ENCODE measurements at places on chromosomes 2 and 18.

- no peak for DNase-seq
Observed at GRCh38 chr2:234345921-234346320, 151.0 kb downstream of the ARL4C start.

- peak; percentile 69 for DNase-seq
Observed at GRCh38 chr2:102826904-102827303, 65.1 kb downstream of the TMEM182 start.

DNA sequence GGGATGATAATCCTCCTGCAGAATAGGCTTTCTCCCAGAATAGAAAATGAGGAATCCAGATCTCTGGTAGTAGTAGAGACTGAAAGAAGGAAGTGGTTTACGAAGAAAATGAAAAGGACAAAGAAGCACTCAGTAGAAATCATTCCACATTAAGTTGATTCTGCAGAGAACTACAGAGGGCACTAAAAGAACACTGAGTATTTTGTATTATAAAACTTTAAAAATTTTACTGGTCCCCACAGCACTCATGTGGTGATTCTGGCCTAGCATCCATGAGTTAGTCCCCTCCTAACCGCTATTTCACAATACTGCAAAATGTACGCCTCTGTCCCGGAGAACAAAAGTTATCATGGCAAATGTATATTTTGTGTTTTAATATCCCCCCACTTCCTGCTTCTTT is 42.9 kb upstream of the SLC35F5 start:
- no peak for DNase-seq

- DNase-seq = no peak
Observed at GRCh38 chr2:207352978-207353671, 176.6 kb upstream of the CREB1 start.

- DNase-seq = no peak
Observed at GRCh38 chr2:160389875-160390274, 103.7 kb downstream of the RBMS1 start.

GRCh38 chr18:54983041-54983686 is 23.9 kb upstream of the CCDC68 start:
- peak; percentile 15 for DNase-seq

GRCh38 chr2:108364676-108365297 is 13.0 kb upstream of the SULT1C4 start:
- no peak for DNase-seq

GRCh38 chr2:187435756-187436155 is 12.3 kb downstream of the CALCRL start:
- DNase-seq = no peak

DNA sequence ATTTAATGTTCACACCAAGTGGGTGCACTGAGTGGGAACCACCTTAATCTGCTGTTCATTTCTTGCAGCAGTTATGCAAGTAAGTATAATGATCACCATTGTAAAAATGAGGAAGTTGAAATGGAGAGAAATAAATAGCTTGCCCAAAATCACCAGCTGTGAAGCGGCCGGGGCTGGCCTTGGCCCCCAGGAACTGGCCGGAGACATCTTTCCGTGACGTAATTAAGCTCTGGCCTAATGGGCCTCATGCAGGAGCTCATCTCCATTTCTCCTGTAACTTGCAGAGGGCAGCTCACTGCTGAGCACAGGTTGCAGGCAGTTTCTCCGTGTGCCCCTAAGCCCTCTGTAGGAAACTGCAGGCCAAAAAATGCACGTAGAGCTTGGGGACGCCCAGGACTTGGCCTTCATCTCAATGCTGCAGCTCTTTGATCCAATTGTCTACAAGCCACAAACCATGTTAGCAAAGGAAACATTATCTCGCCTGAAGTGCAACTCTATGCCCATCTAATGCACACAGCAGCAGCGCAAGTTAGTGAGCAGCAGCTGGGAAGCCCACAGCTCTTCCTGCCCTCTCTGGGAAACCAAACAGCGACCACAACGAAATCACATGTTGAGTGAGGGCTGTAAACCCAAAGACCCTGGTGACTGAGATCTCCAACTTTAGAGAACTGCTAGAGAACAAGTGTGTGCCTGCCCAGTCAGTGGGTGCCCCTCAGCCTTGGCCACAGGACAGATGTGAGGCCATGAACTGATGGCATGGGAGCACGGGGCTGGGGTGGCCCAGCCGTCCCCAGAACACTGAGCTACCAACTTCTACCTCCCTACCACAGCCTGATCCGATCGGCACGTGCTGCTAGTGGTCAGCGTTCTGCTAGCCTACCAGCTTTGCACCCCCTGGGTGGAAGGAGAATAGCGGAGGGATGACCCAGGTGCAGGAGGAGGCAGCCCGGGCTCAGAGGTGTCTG is 28.8 kb downstream of the APCDD1 start:
- no peak for DNase-seq

GRCh38 chr2:200905618-200906296 is 16.6 kb downstream of the NIF3L1 start:
- DNase-seq = peak; percentile 53

DNA sequence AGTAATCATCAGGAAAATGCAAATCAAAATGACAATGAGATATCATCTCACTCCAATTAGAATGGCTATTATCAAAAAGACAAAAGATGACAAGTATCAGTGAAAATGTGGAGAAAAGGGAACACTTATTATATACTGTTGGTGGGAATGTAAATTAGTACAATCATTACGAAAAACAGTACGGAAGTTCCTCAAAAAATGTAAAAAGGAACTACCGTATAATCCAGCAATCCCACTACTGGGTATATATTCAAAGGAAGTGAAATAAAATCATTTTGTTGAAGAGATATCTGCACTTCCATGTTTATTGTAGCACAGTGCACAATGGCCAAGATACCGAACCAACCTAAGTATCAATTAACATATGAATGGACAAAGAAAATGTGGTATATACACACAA is 52.4 kb upstream of the TEX51 start:
- DNase-seq = no peak

- DNase-seq = no peak
Observed at GRCh38 chr18:62729487-62730386, 14.4 kb downstream of the PHLPP1 start.

- no peak for DNase-seq
Observed at GRCh38 chr2:85831735-85832134, 57.1 kb downstream of the ST3GAL5 start.

GRCh38 chr2:7744827-7745226 is 827.6 kb downstream of the RNF144A start:
- DNase-seq = no peak

GRCh38 chr2:237861875-237862527 is 2.6 kb downstream of the RAMP1 start:
- no peak for DNase-seq

DNA sequence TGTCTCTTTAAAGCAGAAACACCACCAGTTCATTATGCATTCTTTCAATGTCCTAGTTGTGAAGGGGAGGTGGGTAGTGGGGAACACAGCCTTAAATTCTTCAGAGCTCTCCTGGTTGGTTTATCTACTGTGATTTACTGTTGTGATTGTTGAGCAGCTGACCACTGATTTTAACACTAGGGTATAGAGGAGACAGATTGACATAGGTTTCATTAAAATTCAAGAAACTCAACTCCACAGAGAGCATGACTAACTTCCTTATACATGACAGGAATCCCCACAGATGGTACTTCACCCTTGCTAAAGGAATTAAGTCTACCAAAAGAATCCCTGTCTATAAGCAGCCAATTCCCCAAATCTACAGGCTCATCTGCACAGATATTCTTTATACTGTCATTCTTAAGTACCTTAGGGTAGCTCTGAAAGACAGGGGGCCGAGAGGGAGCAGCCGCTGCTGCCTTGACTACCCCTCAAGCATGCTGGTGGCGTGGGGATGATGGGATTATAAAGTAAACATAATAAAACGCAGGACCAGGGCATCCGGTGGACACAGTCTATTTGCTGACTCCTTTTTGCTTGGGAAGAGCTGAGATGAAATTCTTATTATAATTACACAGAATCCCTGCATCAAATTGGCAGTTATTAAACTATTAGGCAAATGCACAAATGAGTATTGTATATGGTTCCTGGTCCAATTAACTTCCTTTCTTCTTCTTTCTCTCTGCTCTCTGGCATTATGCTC is 1377.6 kb upstream of the PIK3C3 start:
- no peak for DNase-seq

DNA sequence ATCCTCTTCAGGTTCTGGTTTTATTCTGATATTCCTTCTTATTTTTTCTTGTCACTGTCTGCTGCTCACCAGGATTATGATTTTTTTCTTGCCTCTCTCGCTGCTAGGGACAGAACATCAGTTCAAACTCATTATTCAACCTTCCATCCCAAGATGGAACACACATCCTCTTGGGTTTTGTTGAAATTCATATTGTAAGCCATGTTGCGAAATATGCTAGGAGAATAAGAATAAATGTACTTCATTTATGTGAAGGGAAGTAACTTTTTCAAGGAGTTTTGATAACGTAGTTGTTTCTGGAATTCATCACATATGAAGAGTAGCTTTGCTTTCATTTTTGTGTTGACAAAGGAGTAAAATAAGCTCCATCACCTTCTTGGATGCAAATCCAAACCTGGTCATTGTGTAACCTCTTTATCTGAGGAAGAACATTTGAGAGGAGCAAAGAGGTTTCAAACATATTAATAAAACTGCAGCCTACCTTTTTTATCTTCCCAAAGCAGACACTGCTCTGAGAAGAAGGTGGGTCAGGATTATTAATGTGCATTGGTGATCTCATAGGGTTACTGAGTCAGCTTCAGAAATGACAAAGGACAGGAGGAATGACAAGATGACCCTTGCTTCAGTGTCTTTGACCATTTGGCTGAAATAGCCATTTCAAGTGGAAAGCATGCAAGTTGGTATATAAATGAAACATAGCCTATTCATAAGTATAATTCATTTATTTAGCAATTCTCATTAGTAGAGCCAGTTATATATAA is 280.0 kb downstream of the GULP1 start:
- DNase-seq = no peak

GRCh38 chr2:73252238-73253027 is 18.3 kb downstream of the CCT7 start:
- DNase-seq = no peak

DNA sequence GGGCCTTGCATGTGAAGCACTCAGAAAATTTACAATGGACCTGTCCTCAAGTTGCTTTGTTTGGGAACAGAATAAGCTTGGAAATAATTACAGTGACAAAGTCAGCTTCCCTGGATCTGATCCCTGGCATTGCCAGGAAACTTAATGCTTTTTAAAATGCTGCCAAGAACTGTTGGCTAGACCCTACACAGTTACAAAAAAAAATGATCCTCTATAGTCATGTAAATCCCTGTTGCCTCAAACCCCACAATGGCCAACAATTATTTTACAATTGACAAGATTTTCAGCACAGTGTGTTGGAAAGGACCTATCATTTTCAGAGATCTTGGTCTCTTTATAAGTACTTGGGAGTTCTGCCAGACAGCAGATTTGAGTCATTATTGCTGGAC is 470.4 kb upstream of the ACVR2A start:
- peak; percentile 83 for DNase-seq

DNA sequence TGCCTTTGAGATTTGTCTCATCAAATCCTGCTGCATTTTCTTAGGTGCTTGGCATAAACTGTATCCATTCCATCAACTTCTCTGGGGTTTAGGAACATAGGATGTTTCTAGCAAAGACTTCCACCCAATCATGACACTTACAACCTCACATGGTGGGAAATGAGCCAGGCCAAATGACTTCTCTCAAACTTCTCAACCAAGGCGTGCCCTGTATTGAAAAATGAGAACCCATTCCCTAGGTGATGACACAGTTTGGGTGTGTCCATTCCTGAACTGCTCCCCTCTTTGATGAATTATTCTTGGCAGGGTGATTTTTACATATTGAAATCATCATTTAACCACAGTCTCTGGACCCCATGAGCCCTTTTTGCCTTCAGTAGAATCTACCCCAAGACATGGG is 161.1 kb downstream of the EN1 start:
- DNase-seq = no peak

- DNase-seq = no peak
Observed at GRCh38 chr2:190261851-190262250, 57.8 kb downstream of the HIBCH start.

GRCh38 chr18:67411116-67411515 is 105.4 kb downstream of the DSEL start:
- DNase-seq = no peak

- no peak for DNase-seq
Observed at GRCh38 chr2:28695245-28695647, 56.4 kb upstream of the PPP1CB start.

DNA sequence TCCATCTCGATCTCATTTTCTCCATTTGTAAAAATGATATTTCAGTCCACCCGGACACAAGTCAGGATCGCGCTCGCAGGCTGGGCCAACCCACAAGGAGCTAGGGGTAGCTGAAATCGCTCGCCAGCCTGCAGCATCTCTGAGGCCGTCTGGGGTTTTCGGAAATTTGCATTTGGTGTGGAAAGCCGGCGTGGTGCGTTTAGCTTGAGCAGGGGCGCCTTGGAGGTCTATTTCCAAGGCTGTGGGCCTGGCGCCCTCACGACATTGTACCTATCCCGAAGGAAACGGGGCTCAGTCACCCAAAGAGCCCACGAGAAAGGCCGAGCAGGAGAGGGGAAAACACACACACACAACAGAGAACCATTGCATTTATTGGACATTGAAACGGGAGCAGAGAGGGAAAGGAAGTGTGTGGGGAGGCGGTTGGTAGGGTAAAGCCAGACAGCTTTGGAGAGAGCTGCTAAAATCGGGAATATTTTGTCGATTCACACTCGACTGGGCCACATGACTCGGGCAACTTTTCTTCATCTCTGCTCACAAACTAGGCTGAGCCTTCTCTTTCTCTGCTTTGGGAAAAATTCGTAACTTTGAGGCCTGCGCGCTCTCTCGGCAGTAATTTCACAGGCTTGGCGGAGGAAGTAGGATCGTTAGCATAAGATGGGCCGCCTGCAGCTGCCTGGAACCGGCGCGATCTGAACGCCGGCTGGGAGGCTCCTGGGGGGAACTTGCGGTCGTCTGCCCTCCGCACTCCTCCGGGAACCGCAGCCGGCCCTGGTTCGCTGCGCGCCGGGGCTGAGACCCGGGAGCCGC is 1.1 kb upstream of the HOXD8 start:
- DNase-seq = no peak

DNA sequence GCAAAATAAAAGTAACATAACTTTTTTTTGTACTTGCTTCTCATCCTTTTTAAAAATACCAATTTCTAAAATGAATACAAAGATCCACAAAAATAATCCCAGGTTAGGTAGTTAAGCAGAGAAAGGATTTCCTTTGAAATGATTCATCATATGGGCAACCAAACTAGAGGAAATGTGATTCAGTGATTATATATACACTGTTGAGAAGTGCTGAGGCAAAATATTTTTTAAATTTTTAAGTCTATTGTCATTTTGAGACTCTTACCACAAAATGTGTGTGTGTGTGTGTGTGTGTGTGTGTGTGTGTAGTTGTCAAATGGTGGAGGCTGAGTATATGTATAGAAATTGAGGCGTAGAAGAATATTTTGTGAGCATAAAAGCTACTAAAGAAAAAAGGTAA is 1075.3 kb downstream of the LRP1B start:
- no peak for DNase-seq

Data from NCI-H1105 (cell line).